ENCODE measurements at places on chromosomes 13 and 19.

GRCh38 chr19:17503240-17503639, 8.2 kb upstream of the PGLS start:
- DNase-seq, result no peak

GRCh38 chr19:29505097-29505824, 20.5 kb upstream of the VSTM2B start:
- DNase-seq, result no peak

GRCh38 chr19:42198676-42199439, 18.6 kb downstream of the DEDD2 start:
- DNase-seq, result no peak

- DNase-seq, result no peak
Observed at GRCh38 chr13:47976325-47976724, 24.7 kb downstream of the SUCLA2 start.

DNA sequence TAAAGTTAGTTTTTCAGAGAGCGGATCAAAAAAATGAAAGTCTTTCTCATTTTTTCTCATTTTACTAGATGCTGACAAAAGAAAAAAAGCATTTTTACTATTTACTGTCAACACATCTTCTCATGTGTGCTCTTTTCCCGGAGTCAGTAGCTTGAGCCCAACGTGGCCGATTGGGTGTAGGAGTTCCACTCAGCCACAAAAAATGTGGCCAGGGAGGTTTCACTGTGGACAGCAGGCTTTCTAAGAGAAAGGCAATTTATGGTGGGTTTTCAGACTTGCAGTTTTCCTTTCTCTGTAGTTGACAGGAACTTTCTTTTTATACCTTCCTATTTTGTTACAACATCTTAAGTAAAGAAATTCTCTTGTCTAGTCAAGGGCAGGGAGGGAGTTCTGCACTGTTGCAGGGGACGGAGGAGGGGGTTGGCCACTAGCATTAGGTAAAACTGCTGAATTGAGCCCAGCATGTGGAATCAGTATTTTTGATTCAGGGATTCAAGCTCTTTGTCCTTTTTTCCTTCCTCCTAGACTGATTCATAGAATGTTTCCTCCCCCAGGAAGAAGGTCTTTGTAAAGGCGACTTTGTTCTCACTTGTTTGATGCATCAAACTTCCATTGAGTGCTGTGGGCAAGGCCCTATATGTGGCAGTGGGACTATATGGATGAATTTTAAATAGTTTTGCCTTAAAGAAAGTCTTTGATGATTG, 123.1 kb downstream of the B3GLCT start:
- DNase-seq, result no peak

DNA sequence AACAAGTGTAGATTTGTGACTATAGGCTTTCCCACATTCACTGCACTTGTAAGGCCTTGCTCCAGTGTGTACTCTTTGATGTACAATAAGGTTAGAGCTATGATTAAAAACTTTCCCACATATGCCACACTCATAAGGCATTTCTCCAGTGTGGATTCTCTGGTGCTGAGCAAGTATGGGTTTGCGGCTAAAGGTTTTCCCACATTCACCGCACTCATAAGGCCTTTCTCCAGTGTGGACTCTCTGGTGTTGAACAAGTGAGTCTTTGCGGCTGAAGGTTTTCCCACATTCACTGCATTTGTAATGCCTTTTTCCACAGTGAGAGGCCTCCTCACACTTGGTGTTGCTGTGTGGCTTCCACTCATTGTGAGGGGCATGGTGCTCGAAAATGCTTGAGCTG, 3.7 kb downstream of the ZNF772 start:
- no peak for DNase-seq

- no peak for DNase-seq
Observed at GRCh38 chr13:114203536-114203935, 24.5 kb downstream of the CFAP97D2 start.

GRCh38 chr19:34173193-34173956, 1.1 kb downstream of the LSM14A start:
- DNase-seq, result peak; percentile 75

DNA sequence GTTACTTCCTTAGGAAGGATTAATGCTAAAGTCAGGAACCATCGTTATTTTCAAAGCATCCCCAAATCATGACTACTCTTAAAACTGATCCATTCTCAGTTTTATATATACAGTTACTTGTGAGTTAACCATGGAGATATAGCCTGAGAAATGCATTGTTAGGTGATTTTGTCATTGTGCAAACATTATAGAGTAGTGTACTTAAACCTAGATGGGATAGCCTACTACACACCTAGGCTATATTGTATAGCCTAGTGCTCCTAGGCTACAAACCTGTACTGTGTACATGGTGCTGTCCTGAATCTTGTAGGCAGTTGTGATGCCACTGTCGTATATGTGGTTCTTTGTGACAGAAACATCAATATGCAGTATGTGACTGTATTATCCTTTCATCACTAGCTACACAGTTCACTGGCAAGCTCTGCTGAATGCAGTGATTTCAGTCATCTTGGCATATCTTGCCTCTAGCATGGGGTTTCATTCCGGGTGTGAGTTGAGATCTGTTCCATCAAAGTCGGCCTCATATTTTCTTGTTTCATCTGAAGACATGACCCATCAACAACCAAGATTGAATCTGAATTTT, 45.3 kb downstream of the CDK8 start:
- DNase-seq, result no peak

- no peak for DNase-seq
Observed at GRCh38 chr13:110944121-110944967, 29.5 kb upstream of the ANKRD10 start.

DNA sequence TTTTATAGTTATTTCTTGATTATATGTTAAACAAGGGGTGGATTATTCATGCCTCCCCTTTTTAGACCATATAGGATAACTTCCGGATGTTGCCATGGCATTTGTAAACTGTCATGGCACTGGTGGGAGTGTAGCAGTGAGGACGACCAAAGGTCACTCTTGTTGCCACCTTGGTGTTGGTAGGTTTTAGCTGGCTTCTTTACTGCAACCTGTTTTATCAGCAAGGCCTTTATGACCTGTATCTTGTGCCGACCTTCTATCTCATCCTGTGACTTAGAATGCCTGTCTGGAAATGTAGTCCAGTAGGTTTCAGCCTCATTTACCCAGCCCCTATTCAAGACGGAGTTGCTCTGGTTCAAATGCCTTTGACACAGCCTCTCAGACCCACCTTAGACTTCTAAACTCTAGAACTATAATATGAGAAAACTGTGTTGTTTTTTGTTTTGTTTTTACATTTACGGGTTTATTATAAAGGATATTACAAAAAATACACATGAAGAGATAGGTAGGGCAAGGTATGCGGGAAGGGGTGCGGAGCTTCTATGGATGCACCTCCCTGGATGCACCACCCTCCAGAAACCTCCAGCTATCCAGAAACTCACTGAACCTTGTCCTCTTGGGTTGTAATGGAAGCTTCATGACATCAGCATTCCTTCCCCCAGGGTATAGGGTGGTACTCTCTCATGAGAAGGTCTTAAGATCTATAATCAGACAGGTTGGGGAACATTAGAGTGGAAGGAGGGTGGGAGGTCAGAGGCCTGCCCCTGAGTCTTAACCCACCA, 15.8 kb upstream of the SPRYD7 start:
- no peak for DNase-seq

GRCh38 chr19:29389495-29389894, 136.3 kb upstream of the VSTM2B start:
- DNase-seq, result no peak

- no peak for DNase-seq
Observed at GRCh38 chr19:19657397-19657783, 6.1 kb downstream of the ATP13A1 start.

- DNase-seq, result no peak
Observed at GRCh38 chr13:32587011-32587810, 959 bp downstream of the PDS5B start.

DNA sequence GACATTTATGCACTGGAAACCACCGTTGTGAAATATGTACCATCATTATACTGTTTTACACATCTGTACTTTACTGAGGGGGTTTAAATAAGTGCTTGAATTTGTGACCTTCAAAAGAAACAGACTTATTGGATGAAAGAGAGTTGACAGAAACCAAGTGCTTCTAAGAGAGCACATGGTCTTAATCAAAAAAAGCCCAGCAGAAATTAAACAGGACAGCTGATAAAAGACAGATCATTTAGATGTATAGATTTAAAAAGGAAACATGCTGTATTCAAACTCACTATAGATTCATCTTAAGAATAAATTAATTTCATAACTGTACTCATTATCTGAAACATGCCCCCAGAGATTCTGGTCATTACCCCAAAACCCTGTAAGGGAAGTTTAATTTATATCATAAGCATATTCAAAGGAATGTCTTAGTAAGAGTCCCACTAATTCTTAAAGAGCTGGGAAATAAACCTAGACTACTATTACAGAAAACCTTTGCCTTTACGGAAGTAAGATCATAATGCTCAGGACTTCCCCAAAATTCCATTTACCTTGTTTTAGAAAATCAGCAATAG, 421.8 kb downstream of the DCT start:
- DNase-seq, result no peak

DNA sequence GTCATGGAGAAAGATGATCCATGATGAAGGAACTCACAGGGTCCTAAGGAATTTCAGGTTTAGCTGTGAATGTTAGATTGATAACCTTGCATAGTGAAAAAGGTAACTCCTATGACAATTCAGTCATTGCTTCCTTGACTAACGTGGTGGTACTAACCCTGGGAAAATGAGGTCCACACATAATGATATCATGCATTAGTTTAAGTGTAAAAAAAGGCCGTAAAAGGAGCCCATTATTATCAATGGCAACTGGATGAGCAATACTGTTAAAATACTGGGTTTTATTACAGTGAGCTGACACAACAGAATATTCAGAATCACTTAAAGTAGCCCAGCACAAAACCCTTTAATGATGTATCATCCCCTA, 515.4 kb downstream of the DCT start:
- no peak for DNase-seq

DNA sequence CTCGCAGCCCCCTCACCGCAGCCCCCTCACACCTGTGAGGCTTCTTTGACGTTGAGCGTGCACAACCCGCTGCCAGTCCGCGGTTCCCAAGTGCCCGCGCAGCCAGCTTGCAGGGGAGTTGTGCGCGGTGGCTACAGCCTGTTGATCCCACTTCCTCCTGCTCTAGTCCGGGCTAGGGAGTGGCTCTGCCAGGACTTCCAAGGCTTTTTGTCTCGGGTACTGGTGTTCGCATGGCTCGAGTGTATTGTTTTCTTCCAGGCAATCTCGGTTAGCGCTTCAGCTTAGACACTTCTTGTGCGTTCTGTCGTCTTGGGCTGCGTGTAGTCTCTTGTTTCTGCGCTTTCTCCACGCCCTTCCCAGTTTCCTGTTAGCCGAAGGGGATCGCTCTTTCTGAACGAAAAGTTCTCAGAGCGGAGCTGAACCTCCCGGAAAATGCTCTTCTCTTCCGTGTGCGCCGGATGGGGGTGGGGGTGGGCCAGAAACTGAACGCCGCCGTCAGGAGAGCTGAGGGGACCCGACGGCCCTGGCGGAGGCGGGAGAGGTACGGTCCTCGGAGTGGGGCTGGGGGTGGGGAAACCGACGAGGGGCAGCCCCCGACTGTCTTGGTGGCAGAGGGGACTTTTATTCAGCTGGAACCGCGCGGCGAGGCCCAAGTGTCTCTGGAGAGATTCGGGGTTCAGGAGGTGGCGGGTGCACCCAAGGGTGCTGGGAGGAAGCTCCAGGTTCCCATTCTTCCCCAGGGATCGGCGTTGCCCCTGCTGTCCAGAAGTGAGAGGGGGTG, 697 bp upstream of the DGKH start:
- DNase-seq, result no peak

GRCh38 chr13:45325806-45326205, 15.2 kb downstream of the TPT1 start:
- no peak for DNase-seq

GRCh38 chr13:46812301-46812797, 15.4 kb upstream of the ESD start:
- DNase-seq, result no peak

DNA sequence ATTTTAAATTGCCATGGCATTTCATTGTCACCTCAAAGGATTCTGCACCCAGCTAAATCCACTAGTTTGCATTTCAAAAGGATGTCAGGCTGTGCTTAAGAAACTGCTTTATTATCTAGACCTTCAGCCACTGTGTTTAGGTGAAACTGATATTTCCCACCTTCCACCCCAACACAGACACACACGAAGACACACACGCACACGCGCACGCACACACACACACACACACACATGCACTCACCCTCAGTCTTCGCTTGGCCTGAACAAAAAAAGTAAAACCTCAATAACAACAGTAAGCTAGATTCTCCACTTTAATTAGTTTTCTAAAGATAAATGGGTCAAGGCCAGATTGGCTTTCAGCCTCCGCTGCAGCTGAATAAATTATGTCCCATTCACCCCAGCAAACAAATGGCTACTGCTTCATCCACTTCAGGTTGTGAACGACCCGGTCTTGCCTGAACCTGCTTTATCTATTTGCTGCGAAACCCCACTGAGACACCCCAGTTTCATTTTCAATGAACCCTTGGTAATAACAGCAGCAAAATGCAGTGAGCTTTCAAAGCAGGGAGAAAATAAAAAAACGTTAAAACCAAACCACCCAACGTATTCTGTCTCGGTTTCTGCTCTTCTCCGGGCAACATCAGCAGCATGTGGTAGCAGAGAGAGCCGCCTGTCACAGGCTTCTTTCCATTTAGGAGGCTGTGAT, 166.8 kb downstream of the DCT start:
- DNase-seq, result no peak

- DNase-seq, result no peak
Observed at GRCh38 chr19:54393381-54393780, 21.9 kb upstream of the TTYH1 start.

DNA sequence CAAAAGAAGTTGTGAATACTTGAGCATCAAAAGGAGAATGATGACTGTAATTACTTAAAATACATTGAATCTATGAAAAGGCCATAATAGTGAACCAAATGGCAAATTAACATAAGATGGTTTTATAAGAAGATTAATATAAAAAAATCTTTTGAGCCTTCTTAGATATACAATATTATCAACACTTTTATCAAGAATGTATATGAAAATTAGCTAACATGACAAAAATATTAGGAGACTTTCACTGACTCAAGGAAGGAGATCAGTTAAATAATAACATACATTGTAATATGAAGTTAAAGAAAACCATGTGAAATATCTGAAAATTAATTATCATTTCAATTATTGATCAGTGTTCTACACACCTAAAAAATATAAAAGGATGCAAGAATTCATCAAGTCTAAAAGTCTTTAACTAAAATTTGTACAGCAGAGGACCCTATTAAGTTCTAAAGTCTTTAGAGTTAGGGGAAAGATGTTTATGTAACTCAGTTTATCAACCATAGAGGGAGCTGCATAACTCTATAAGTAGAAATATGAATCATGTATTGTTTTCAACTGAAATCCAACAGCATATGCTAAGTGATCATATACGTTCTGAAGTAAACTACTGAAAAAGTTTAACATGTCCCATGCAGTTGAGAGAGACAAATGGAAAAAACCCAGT, 756.1 kb upstream of the MIR17HG start:
- no peak for DNase-seq

DNA sequence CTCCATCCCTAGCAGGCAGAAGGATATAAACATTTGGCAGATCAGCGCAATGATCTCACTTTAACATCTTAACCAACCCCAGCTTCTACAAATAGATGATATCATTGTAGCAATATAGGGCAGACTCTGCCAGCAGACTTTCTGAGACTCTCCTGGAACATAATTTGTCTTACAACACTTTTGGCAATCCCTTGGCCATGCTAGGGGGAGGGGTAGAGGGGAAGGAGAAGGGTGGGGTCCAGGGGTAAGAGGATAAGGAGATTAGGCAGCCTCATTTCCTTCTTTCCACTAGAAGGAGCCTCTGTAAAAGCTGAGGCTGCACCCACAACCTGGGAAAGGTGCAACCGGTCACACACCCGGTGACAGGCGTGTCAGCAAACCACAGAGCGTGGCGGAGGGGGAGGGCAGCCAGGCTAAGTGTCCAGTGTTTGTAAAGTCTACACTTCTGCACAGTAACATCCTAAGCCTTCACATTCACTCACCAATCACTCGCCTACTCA, 8.7 kb upstream of the UBAC2 start:
- no peak for DNase-seq
